ENCODE measurements at places on chromosomes 1 and 21.

DNA sequence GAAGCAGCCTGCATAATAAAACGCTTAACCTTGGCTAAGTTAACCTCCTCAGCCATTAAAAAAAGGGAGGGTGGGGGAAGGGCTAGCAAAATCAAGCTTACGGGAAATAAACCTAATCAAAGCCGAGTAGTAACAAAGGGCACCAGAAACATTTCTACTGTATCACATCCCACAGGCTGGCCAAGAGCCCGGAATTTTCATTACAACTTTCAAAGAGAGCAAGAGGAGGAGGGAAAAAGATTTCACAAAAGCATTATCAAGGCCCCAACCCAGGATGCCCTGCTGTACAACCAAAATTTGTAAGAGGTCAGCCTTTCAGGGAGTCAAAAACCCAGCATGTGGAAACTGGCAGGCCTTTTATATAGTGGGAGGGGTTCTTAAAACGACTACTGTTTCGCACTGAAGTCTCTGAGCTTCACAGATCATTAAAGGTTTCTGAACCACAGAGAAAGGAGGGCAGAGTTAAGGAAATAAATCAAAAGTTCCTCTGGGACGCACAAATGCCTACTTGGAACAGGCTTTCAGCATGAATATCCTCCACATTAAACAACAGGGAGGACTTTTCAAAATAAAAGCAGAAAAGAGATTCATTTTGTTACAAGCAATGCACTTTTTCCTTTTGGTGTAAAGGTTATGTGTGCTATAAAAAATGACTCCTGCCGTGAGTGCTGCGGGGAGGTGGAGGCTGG is 90.4 kb downstream of the SLC45A1 start:
- DNase-seq, result peak; percentile 90

DNA sequence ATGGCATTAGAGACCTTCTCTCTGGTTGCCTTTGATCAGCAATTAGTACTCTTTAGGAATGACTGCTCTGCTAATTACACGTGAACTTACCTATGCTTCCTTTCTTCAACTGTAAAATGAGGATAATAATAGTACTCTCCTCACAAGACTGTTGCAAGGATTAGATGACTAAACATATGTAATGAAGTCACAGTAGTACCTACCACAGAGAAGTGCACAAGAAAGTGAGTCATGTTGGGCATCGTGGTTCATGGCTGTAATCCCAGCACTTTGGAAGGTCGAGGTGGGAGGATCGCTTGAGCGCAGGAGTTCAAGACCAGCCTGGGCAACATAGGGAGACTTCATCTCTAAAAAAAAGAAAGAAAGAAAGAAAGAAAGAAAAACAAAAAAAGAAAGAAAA is 68.1 kb upstream of the AK4 start:
- DNase-seq, result peak; percentile 41

DNA sequence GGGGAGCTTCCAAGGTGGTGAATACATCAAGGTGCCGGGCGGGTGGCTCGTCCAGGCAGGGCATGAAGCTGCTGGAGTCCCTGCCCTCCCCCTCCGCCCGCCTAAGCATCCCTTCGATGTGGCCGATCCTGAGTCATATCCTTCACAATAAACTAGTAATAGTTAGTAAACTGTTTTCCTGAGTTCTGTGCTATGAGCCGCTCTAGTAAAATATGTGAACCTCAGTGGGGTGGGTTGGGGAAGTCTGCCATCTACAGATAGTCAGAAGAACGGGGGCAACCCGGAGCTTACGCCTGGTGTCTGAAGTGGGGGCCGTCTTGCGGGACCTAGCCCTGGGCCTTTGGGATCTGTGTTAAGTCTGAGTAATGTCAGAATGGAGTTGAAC is 21.6 kb downstream of the C2CD2 start:
- DNase-seq, result peak; percentile 89

DNA sequence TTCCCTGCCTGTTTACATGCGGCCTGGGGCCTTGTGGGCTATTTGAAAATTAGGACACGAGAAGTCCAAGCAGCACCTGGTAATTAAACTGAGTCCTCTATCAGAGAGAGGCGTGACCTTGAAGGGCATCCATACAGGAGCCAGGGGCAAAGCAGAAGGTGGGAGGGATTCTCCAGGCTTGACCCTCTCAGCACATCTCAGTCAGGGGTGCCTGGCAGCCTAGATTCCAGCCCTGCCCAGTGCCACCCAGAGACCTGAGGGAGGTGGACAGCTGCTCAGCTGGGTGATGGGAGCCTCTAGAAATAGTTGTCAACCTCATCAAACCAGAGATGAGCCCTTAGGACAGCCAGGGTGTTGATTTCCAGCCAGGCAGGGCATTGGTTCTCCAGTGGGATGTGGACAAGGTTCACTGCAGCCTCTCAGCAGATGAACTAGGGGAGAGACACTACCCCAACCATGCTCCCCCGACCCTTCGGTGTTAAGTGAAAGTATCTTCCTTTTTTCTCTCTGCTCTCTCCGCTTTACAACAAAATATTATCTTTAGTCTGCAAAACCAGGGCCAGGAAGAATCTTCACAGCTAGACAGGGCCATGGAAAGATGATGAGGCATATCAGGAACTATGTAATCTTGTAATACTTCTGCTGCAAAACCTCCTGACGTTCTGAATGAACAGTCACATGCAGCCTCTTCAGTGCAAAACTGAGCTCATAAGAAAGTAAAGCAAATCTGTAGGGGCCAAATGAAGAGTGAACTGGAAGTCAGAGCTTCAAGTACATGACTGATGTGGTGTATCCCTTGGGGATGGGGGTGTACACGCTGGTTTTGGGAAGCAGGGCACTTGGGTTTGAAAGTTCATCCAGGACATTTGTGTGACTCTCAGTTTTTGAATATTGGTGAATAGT is 35.9 kb upstream of the ATP5PO start:
- DNase-seq, result peak; percentile 35

- DNase-seq, result no peak
These were observed 71.2 kb downstream of the LYPLAL1 start for GRCh38 chr1:219244864-219245263.

GRCh38 chr1:247165674-247166073 is 6.1 kb downstream of the ZNF124 start:
- DNase-seq, result no peak

- no peak for DNase-seq
These were observed 60.4 kb upstream of the GJA5 start for GRCh38 chr1:147820761-147821297.

- DNase-seq, result no peak
These were observed 46.9 kb upstream of the DISP3 start for GRCh38 chr1:11431941-11432507.

- no peak for DNase-seq
These were observed 24.0 kb upstream of the CPT2 start for GRCh38 chr1:53172426-53173128.

- no peak for DNase-seq
These were observed 21.4 kb downstream of the STUM start for GRCh38 chr1:226569879-226570547.

DNA sequence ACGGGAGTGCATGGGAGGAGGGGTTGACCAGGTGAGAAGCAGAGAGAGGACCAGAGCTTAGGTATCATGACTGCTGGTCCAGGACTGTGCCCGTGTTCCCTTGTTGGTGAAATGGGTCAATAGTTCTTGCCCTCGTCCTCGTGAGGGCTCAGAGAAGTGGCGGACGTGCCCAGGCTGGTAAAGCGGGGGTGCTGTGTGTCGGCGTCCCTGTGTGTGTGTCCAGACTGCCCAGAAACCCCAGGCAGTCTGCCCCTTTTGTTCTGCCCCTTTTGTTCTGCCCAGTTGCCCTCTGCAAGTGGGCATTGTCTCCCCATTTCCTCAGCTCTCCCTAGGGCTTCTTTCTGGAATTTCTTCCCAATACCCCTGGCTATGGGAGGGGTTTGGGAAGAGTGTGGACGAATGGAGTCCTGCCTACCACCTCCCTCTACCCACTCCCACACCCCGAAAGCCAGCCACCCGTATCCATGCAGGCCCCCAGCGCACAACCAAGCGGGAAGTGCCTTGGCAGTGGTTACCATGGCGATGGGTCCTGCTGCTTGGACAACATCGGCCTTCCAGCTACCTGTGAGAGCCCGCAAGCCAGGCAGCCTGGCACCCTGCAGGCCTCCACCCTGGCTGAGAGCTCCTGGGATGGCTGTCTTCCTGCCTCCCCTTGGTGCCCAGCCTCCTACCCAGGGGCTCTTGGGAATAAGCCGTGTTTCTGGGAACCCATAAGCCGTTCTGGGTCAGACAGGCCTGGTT is 34.7 kb downstream of the ACOT11 start:
- no peak for DNase-seq

- peak; percentile 38 for DNase-seq
These were observed 671.6 kb upstream of the ZP4 start for GRCh38 chr1:238562341-238562740.

DNA sequence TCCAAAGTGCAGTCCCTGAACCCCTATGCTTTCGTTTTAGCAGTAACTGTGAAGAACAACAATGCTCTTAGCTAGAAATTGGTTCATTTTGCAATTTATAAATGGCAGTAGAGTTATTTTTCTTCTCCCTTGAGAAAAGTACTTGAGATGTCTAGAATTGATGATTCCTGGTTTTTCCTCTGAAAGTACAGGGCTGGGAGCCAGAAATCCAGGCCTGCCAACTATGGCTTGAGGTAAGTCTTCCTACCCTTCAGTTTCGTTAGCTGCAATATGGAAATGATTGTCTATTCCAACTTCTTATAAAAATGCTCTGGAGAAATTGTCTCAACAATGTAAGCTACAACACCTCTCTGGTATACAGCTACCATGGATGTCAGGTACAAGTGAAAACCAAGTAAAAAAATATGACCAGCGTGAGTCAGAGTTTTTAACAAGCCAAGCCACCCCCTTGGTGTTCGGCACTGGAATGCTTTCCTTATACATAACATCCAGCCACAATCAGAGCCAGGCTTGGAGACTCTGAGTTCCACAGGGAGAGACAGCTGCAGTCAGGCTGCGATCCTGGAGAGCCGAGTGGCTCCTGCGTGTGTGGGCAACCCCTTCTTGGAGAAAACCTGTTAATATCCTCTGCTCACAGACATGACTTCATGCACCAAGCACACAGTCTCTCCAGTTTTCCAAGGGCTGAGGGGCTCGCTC is 22.0 kb downstream of the TSPAN2 start:
- peak; percentile 71 for DNase-seq

Data from astrocyte of the spinal cord (primary cell).